Spleen (tissue), 13 donors: ENCODE measurements at places on chromosomes 16 and 17. TPM values are rescaled to one million over a fixed set of nuclear protein-coding genes. Genes with fewer than 3 reads are reported as not detected.
A peak's percentile ranks its signal among the peaks of the same experiment; 100 is the strongest.

DNA sequence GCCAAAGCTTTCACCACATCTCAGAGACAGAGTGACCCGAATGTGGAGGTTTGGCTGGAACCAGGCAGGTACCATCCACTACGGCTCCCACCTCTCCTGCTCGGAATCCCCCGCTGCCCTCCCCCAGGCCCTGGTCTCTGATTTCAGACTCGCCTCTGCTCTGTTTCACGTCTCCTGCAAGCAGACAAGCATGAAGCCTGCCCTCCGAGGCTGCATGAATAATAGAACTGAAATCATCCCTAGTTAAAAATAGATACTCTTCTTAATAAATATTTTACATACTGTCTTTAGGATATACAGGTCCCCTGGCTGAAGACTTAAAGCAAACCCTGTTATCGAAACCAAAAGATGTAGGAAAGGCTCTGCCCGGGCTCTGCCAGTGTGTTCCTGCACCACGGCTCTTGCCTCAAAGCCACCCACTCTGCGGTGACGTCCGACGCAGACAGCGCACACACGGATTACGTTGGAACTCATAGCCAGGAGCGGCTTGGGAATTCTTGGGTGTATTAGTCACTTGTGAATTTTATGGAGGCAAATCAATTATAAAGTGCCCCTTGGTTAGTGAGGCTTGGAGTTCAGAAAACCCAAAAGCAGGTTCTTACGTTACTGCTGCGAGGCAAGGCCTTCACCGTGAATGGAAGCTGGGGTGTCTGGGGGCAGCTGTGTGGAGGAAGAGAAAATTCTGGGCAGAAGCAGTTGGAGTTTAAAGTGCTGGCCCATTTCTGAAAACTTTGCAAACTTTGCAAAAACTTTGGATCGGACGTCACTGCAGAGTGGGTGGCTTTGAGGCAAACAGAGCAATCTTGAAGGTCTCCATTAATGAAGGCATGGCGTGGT lies 25.6 kb upstream of the NPTX1 start:
- peaks cover 31% of the 10 kb centered on the region for H3K27me3 ChIP-seq
- DNase-seq = no peak
- H3K4me3 ChIP-seq = no peak overlapping the region
- H3K4me1 ChIP-seq = peaks cover 13% of the 10 kb centered on the region
- H3K36me3 ChIP-seq = no peaks in the 10 kb centered on the region
- H3K27ac ChIP-seq = no peak overlapping the region

DNA sequence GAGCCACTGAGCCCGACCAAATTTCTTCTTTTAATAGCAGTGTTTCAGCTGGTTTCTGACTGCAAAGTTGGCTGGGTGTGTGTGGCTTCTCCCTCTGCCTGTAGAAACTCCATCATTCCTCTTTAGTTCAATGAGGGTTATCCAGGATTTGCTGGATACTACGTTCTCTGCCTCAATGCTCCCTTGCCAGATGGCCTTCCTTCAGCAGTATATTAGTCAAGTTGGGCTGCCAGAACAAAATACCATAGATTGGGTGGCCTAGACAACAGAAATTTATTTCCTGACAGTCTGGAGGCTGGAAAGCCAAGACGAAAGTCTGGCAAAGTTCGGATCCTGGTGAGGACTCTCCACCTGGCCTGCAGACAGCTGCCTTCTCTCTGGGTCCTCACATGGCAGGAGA lies 103.7 kb downstream of the NOG start:
- H3K27ac ChIP-seq = no peak overlapping the region
- H3K36me3 ChIP-seq = no peaks in the 10 kb centered on the region
- no peaks in the 10 kb centered on the region for H3K4me1 ChIP-seq
- H3K27me3 ChIP-seq = no peaks in the 10 kb centered on the region
- DNase-seq = no peak

- no peak overlapping the region for H3K27ac ChIP-seq
- no peaks in the 10 kb centered on the region for H3K27me3 ChIP-seq
- H3K4me1 ChIP-seq = peaks cover 19% of the 10 kb centered on the region
Observed at GRCh38 chr16:81516478-81517149, 72.0 kb downstream of the CMIP start.

DNA sequence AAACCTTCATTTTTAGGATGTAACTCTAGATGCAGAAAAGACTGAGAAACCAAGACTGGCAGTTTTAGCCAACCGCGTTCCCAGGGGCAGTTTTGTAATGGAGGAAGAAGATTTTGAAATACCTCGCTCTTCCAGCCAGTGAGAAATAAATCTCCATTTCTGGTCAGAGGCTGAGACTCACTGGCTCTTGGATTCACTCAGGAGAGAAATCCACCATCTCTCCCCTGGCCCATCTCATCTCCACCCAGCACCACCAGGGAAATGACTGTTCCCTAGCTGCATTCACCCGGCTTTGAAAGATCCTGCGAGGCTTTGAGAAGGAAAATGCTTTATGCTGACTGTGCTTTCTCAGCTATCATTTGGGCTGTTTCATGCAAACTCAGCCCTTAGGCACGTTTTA lies 185.2 kb downstream of the SOX9 start:
- no peaks in the 10 kb centered on the region for H3K27me3 ChIP-seq
- no peaks in the 10 kb centered on the region for H3K4me1 ChIP-seq
- H3K36me3 ChIP-seq = no peaks in the 10 kb centered on the region
- no peak overlapping the region for H3K4me3 ChIP-seq
- DNase-seq = no peak

DNA sequence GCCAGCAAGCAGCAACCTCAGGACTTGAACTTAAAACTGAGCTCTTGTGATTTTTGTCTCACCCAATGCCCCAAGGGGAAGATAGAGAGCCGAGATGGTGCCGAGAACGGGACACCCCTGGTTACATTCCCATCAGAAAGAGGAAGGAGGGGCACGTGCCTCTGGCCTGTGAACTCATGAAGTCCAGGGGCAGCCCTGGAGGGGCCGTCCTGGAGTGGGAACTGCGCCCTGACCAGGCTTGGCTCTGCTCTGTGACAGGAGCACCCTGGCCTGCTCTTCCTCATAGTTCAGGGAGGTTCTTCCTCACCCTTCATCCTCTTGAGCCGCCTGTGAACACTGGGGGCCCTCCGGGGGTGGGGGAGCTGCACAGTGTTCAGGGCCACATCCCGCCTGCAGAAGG lies 130.3 kb upstream of the FOXF1 start:
- H3K4me3 ChIP-seq = no peak overlapping the region
- H3K36me3 ChIP-seq = no peaks in the 10 kb centered on the region
- peaks cover 13% of the 10 kb centered on the region for H3K4me1 ChIP-seq
- no peak overlapping the region for H3K27ac ChIP-seq

GRCh38 chr16:27214084-27214961 lies 11.0 kb downstream of the KDM8 start:
- no peak overlapping the region for H3K4me3 ChIP-seq
- no peak overlapping the region for H3K27ac ChIP-seq
- no peaks in the 10 kb centered on the region for H3K27me3 ChIP-seq
- DNase-seq = peak; percentile 45
- H3K4me1 ChIP-seq = no peaks in the 10 kb centered on the region
- H3K36me3 ChIP-seq = peaks cover 25% of the 10 kb centered on the region

DNA sequence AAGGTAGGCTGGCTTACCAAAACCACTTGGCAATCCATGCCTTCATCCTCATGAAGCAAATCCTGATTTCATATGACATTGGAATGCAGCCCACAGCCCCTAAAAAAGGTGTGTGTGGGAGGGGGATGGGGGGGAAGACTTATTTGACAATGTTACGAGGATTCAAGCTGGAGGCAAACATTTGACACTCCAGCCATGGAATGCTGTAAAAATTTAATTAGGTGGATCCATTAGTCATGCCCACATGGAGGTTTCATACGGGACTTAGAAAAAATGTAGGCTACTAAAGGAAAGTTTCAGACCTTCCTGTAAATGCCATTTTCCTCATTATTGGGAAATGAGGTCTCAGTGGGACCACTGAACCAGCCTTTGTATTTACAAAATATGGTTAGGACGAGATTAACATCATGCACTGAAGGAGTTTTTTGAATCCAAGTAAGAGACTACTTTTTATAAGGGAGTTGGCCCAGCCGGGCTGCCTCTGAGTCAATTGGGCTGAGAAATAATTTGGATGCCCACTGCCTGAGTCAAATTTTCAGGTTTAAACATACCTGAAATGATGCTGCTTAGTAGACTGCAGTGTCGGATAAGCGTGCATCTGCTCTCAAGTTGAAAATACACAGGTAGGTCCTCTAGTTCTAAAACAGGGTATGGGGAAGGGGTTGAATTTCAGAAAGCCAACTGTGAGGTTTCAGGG lies 44.6 kb upstream of the MAF start:
- peaks cover 14% of the 10 kb centered on the region for H3K27me3 ChIP-seq
- H3K27ac ChIP-seq = no peak overlapping the region
- H3K36me3 ChIP-seq = no peaks in the 10 kb centered on the region
- no peaks in the 10 kb centered on the region for H3K4me1 ChIP-seq
- DNase-seq = no peak

GRCh38 chr17:76904116-76904515 lies 35.9 kb downstream of the MGAT5B start:
- no peaks in the 10 kb centered on the region for H3K36me3 ChIP-seq
- H3K4me1 ChIP-seq = no peaks in the 10 kb centered on the region
- H3K4me3 ChIP-seq = no peak overlapping the region
- H3K27ac ChIP-seq = no peak overlapping the region
- H3K27me3 ChIP-seq = no peaks in the 10 kb centered on the region
- no peak for DNase-seq

The TAT gene
- polyA plus RNA-seq = not detected
